ENCODE measurements at places on chromosomes 3 and 15.
A peak's percentile ranks its signal among the peaks of the same experiment; 100 is the strongest.

DNA sequence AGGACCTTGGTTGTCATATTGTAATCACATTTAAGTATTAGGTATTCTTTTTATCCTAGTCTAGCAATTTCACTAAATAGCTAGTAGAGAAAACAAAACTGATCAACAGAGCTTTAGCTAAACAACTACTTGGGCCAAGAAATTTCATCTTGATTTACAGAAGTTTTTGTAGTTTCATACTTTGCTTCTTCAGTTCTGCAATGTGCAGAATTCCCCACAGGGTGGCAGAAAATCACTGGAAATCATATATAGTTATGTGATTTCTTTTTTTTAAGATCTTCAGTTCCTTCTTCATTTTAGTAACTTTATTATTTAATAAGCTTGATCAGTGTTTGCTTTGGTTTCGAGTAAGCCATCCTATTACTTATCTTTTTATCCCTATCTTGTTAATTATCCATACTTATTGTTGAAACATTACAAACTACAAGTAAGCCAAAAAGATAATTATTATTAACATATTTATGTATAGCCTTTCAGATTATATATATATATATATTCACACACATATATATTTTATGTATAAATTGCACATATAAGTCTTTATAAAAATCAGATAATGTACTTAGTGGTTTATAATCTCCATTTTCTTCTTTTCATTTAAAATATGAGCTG lies 2.2 kb upstream of the BNIP2 start:
- peak; percentile 15 for DNase-seq

DNA sequence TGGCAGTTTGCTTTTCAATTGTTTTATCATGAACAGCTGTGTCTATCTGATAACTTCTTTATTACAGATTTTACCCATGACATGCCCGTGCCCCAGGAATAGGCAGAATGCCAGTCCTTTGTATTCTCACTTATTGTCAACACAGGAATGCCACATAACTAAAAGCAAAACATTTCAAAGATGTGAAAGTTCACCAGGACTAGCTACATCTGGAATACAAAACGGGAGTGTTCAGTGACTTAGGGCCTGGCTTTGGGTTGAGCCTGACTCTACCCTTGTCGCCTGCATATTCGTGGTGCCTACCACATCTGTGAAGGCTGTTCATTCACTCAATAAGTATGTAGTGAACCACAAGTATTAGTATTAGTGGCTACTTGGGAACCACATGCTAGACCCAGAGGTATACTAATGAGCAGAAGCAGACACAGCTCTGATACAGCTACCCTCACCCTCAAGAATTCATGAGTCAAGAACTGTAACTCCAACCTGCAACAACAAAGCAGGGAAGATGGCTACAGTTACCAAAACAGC lies 2.9 kb downstream of the TNFSF10 start:
- DNase-seq, result no peak

DNA sequence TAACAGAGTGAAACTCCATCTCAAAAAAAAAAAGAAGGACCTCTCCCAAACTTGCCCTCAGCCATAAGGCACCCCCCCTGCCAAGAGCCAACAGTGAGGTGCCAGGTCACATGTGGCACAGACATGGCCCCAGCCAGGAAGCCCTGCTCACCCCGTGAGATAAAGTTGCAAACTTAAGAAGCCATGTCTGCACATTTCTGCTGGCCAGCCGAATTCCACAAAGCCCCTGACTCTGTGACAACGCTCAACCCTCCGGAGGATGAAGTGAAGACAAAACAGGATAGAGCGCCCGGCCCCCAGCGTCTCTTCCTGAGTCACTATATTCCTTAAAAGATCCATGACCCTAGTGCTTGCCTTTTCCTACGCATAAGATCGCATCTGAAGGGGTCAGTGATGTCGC lies 188.1 kb downstream of the XXYLT1 start:
- no peak for DNase-seq

DNA sequence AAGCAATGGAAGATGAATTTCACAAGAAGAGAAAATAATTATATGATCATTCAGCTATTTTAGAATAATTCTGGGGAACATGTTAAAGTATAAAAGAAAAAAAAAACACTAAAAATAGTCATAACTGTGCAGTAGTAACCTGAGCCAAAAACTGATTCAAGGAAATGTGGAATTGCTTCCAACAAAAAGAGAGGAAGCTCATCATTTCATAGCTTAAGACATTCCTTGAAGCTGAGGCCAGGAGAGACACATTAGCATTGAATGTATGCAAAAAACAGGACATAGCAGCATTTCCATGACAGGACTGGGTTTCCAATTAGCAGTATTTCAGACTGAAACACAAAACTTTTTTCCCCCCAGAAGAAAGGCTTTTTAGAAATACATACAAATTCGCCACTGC lies 27.7 kb upstream of the LRRN1 start:
- DNase-seq, result no peak

GRCh38 chr3:113952921-113953320 lies 5.1 kb downstream of the ZDHHC23 start:
- DNase-seq, result no peak

DNA sequence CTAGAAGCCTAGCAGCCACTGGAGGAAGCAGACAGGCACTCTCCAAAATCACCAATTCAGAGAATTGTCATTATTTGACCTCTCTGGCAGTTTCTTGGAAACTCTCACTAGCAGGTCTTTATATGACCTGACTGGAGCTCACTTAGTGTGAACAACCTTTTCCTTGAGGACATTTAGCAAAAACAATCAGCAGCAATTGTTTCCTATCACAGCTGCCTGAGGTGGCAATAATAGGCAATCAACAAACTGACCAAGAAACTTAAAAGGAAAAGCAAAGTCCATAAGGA lies 162.4 kb upstream of the STT3B start:
- DNase-seq, result no peak

DNA sequence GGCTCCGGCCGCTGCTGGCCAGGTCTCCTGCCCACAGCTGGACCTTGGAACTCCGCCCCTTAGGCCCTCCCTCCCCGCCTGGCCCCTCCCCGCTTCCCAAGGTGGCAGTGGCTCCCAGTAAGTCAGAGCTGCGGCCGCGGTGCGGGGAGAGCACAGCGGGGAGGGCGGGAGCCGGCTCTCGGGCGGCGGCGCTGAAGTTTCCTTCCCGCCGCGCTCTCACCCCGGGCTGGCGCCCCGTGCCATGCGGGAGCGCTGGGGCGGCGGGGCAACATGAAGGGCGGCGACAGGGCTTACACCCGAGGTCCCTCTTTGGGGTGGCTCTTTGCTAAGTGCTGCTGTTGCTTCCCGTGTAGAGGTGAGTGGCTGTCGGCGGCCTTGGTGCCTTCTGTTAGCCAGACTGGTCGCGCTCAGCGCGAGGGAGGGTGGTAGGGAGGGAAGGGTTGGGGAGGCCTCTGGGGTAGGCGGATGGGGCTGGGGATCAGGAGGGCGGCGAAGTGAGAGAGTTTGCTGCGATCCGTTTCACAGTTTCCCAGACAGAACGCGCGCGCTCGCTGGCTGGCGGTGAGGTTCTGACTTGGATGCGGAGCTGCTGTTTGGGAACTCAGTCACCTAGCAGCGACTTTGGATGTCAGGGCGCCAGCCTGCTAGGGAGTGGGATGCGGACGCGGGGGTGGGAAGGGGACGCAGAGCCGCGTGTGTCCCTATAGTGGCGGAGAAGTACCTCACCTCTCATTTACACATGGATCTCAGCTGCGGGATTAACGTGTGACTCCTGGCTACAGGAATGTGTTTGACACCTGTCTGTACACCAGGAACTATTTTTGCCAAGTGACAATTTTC lies 145.5 kb upstream of the UMPS start:
- DNase-seq, result no peak

Measured in stimulated activated CD8-positive, alpha-beta memory T cell treated with anti-CD3 and anti-CD28 coated beads, Interleukin-15, amount 100 ng/mL, for 4 hours (primary cell).